ENCODE measurements at places on chromosomes 16 and 17. TPM values are rescaled to one million over a fixed set of nuclear protein-coding genes. Genes with fewer than 3 reads are reported as not detected.

DNA sequence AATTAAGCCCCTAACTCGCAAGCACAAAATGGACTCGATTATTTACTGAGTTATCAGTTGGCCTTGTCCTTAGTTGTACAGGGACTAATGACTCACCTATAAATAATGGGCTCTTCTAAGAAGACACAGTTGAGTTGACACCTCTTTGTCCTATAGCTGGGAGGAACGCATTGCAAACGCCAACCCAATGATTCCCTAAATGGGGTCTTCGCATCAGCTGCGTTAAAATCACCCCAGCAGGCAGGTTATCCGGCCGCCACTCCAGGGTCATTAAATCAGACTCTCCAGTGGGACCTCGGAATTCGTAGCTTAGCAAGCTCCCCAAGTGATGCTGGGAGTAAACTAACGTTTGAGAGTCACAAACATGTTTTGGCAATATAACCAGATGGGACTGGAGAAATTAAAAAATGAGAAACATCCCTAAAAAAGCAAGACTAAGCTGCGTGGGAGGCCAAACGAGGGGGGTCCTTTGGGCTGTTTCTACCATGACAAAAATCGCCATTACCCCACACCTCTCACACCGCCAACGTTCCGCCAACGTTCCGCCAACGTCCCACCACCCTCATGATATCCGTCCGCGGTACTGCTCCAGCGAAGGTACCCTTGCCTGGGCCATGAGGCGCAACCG lies 932 bp upstream of the NFE2L1 start:
- peak overlapping the region; percentile 90 for H3K27ac ChIP-seq

DNA sequence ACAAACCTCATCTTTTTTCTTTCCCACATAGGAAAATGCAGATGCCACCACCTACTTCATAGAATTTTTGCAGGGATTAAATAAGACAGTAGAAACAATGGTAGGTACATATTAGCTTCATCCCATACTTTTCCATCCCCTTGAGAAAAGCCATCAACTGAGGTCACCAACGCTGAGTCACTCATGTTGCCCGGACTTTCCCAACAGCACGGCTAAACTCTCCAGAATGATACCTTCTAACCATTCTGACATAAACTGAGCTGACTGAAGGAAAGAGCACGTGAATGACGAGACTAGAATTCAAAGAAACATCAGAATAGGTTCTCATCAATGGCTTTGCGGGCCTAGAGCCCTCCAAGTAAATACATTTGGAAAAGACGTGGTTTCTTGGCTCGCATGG lies 146.0 kb upstream of the RCVRN start:
- no peak overlapping the region for H3K4me3 ChIP-seq
- H3K27ac ChIP-seq = no peak overlapping the region
- H3K36me3 ChIP-seq = no peaks in the 10 kb centered on the region
- H3K4me1 ChIP-seq = no peaks in the 10 kb centered on the region

GRCh38 chr16:19131825-19132218 lies 18.1 kb downstream of the ITPRIPL2 start:
- H3K4me1 ChIP-seq = no peaks in the 10 kb centered on the region
- H3K27me3 ChIP-seq = no peaks in the 10 kb centered on the region
- H3K27ac ChIP-seq = peak overlapping the region; percentile 61
- no peak for DNase-seq
- H3K4me3 ChIP-seq = no peak overlapping the region
- H3K36me3 ChIP-seq = no peaks in the 10 kb centered on the region

Gene HNF1B
- 25.4 TPM for total RNA-seq

- peak overlapping the region; percentile 75 for H3K27ac ChIP-seq
- DNase-seq = peak; percentile 3
- H3K4me3 ChIP-seq = peak overlapping the region; percentile 80
- no peaks in the 10 kb centered on the region for H3K27me3 ChIP-seq
These were observed 15.2 kb upstream of the CA4 start for GRCh38 chr17:60134396-60135150.

- H3K4me3 ChIP-seq = no peak overlapping the region
- no peaks in the 10 kb centered on the region for H3K4me1 ChIP-seq
- no peak for DNase-seq
- peaks cover 31% of the 10 kb centered on the region for H3K36me3 ChIP-seq
- H3K27me3 ChIP-seq = no peaks in the 10 kb centered on the region
These were observed 23.8 kb downstream of the EZH1 start for GRCh38 chr17:42720996-42721583.

- H3K36me3 ChIP-seq = no peaks in the 10 kb centered on the region
- DNase-seq = no peak
- no peak overlapping the region for H3K4me3 ChIP-seq
These were observed 21.7 kb upstream of the SP6 start for GRCh38 chr17:47872651-47873161.

DNA sequence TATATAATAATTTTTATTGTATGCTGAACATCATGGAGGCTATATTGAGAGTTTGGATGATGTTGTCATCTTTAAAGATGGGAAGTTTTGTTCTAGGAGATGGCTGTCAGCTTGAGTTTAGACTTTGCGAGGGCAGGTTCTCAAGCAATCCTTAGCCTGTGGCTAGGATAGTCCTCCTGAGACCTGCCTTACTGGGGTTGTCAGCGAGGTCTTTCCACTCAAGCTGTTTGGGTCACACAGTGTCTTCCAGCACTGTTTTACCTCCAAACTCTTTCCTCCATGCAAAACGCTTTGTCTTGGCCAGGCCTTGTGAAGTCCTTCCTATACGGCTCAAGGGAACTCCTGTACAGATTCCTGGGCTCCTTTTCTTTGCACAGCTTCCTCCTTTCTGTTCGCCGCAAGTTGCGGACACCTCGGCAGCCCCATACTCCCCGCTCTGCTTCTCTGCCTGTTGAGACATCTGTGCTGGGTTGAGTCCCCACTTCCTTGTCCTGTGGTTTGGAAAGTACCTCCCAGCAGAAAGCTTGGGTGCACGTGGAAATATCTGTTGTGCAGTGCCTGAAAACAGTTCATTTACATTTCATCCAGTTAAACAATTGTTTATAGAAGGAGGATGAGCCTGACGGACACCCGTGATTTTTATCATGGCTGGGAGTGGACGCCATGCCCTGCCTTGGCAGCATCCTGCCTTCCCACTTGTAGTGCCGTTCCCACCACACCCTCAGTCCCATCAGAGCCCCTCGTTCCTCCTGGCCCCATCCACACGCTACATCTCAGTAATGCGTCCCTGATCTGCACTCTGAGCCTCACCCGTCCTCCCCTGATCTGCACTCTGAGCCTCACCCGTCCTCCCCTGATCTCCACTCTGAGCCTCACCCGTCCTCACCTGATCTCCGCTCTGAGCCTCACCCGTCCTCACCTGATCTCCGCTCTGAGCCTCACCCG lies 55.0 kb upstream of the CBFA2T3 start:
- H3K4me1 ChIP-seq = no peaks in the 10 kb centered on the region
- H3K36me3 ChIP-seq = no peaks in the 10 kb centered on the region
- DNase-seq = no peak
- no peak overlapping the region for H3K27ac ChIP-seq
- H3K4me3 ChIP-seq = no peak overlapping the region

DNA sequence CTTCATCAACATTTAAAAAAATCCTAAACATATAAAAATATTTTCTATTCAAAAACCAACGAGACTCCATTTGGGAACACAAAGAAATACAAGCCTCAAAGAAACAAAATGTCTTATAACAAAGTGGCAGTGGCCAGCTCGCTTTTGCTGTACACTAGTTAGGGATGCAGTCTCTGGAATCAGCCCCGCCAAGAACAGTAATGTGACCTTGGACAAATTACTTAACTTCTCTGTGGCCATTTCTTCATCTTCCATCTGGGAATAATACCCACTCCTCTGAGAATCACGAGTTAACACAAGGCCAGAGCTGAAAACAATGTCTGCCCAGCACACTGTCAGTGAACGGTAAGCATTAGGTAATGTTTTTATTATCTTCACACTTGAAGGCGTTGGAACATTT lies 5.6 kb downstream of the STAT5B start:
- H3K4me1 ChIP-seq = no peaks in the 10 kb centered on the region
- H3K27ac ChIP-seq = no peak overlapping the region
- no peaks in the 10 kb centered on the region for H3K27me3 ChIP-seq
- H3K36me3 ChIP-seq = no peaks in the 10 kb centered on the region
- no peak overlapping the region for H3K4me3 ChIP-seq

Gene RAP1GAP2
- total RNA-seq = 46.4 TPM

DNA sequence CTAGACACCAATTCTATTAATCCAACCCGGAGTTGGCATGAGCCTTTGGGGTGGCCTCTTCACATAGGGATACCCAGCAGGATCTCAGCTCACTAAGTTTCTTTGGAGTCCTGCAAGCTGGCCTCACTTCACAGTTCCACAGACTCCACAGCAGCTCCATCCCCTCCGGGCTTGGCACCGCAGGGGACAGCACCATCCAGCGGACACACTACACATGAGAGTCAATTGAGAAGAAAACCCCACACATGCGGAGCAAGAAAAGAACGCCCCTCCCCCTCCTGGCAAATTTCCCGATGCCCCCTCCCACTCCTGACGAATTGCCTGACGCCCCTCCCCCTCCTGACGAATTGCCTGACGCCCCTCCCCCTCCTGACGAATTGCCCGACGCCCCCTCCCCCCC lies 31.1 kb downstream of the KLHDC4 start:
- no peaks in the 10 kb centered on the region for H3K4me1 ChIP-seq
- DNase-seq = no peak
- H3K27ac ChIP-seq = no peak overlapping the region
- no peaks in the 10 kb centered on the region for H3K36me3 ChIP-seq
- no peak overlapping the region for H3K4me3 ChIP-seq

Gene TERB1
- not detected for total RNA-seq

- no peak overlapping the region for H3K27ac ChIP-seq
- no peaks in the 10 kb centered on the region for H3K36me3 ChIP-seq
- H3K4me1 ChIP-seq = peaks cover 55% of the 10 kb centered on the region
- no peaks in the 10 kb centered on the region for H3K27me3 ChIP-seq
- no peak for DNase-seq
These were observed 31.3 kb downstream of the BAHCC1 start for GRCh38 chr17:81426393-81427172.

DNA sequence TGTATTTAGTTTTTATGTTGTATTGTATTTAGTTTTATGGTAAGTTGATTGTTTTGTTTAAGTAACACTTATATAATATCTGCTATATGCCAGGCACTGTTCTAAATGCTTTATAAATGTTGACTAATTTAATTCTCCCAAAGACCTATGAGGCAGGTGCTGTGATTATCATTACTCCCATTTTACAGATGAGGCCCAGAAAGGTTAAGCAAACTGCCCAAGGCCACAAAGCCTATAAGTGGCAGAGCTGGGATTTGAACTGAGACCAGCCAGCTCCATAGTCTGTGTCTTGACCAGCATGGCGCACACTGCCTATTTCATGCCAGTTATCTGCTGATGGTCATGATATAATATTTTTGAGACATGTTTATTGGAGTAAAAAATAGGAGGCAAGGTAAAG lies 24.0 kb downstream of the IL21R start:
- H3K4me1 ChIP-seq = no peaks in the 10 kb centered on the region
- no peak overlapping the region for H3K27ac ChIP-seq
- DNase-seq = no peak
- H3K36me3 ChIP-seq = no peaks in the 10 kb centered on the region

- H3K4me3 ChIP-seq = no peak overlapping the region
- peaks cover 67% of the 10 kb centered on the region for H3K4me1 ChIP-seq
- peak overlapping the region; percentile 71 for H3K27ac ChIP-seq
- H3K36me3 ChIP-seq = no peaks in the 10 kb centered on the region
These were observed 85.3 kb upstream of the LGALS9 start for GRCh38 chr17:27545562-27546229.

DNA sequence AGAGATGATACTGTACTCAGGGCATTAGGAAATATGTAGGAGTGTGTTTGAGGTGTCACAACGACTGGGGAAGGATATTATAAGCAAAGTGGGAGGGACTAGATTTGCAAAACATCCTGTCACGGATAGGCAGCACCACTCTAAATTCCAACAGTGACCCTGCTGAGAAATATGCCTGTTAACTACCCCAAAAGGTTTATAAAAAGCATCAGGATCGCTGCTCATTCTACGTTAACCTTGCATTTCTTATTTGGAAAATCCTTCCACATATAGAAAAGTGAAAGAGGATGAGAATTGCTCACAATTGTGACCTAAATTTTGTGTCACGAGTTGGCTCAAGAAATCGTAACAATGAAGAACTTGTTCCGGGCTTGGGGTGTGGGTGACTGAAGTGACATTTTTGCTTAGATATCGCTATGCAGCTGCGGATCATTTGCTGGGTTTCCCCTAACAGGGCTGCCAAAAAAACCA lies 51.6 kb downstream of the N4BP1 start:
- no peak overlapping the region for H3K4me3 ChIP-seq
- no peak for DNase-seq
- H3K27ac ChIP-seq = peak overlapping the region; percentile 6
- peaks cover 33% of the 10 kb centered on the region for H3K4me1 ChIP-seq
- H3K27me3 ChIP-seq = no peaks in the 10 kb centered on the region

GRCh38 chr17:31744511-31744951 lies 114.5 kb downstream of the COPRS start:
- no peak overlapping the region for H3K27ac ChIP-seq
- H3K4me1 ChIP-seq = no peaks in the 10 kb centered on the region
- no peak for DNase-seq

- H3K36me3 ChIP-seq = no peaks in the 10 kb centered on the region
- no peak for DNase-seq
- H3K27ac ChIP-seq = no peak overlapping the region
- no peaks in the 10 kb centered on the region for H3K4me1 ChIP-seq
These were observed 29.7 kb upstream of the DLX4 start for GRCh38 chr17:49939318-49939717.

Measured in pancreas (tissue), 10 donors.